ENCODE measurements at places on chromosomes 4 and X.

DNA sequence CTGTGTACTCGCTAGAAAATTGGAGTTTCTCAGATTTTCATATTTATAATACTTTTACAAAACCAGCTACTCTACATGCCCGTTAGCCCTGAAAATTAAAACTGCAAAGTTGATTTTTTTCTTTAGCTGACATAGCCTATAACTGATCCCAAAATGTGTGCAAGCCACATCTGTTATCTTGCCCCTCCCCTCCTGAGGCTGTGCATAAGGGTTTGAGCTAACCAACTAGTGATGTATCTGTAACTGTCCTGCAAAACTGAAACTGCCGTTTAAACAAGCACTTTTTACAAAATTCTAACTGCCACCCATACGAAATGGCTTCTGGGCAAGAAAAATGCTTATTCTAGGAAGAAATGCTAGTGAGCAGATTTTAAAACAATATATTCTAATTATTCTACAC lies 59.1 kb downstream of the EDNRA start:
- no peak for DNase-seq

DNA sequence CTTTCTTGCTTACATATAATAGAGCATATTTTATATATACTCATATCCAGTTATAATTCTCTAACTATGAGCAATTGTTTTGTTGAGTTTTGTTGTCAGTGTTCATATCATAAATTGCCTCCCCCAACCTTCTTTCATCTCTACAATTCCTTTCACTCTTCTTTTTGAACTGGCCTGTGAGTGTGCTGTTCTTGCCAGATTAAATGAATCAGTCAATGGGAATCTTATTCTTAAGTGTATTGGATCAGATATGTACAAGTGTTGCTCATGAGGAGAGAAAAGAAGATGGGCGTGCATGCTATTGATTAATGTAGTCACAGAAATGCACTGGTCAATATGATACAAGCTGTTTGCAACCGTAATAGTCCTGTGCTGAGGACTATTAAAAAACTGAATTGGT lies 728.1 kb upstream of the MAGEB2 start:
- DNase-seq = no peak

DNA sequence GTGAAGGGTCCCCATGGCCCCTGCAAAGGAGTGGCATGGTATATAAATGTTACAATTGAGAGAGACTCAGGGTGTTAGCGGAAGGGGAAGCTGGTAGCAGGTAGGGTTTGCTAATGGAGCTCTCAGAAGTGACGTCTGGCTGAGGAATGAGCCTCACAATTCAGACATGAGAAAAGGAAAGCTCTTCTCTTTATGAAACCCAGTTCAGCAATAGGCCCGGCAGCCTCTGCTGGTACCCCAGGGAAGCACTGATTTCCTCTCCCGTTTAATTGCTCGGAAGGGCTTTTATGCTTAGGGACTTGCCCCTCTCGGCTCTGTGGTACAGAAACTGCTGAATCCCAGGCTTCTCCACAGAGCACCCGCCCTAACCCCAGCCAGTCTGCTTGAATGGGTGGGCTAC lies 19.4 kb upstream of the AFAP1 start:
- no peak for DNase-seq

DNA sequence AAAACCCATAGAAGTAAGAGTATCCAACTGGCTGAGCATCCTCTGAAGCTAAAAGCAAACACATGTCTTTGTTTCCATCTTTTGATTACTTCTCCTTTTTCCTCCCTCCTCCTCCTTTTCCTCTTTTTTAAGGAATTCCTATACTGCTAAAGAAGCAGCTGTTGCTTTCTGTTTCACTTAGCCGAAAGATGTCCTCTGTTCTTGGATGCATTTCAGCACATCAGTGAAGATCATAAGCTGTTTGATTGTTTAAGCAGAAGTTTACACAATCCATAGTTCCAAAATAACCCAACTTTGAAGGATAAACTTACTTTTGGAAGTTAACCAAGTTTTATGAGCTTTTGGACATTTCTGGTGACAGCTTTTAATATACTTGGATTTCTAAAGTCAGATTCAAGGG lies 55.1 kb upstream of the TNIP3 start:
- no peak for DNase-seq

- DNase-seq = peak; percentile 17
These were observed 6.8 kb upstream of the MOB1B start for GRCh38 chr4:70895405-70895804.

Measured in mammary epithelial cell (primary cell).